ENCODE measurements at places on chromosomes 5 and 9.
A peak's percentile ranks its signal among the peaks of the same experiment; 100 is the strongest.

DNA sequence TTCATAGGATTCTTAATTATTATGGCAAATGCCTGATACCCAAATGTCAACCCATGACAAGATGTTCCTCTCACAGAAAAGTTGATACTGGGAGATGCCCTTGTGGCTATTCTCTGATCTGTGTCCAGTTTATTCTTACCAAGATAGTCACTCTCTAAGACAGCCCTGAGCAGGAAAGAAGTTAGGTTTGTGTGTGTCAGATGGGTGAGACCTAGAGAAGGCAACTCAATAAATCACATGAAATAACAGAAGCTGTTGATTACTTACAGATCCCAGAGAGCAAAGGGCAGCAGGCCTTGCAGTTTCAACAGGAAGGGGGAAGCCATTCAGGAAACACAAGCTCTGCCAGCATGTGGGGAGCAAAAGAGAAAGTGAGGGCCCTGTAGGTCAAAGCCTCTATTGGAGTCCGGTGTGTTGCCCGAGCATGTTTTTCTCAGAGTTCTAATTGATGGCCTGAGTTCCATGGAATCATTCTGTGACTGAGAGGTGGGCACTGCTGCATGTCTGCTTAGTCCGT lies 1193.7 kb upstream of the CDH18 start:
- no peak for DNase-seq

DNA sequence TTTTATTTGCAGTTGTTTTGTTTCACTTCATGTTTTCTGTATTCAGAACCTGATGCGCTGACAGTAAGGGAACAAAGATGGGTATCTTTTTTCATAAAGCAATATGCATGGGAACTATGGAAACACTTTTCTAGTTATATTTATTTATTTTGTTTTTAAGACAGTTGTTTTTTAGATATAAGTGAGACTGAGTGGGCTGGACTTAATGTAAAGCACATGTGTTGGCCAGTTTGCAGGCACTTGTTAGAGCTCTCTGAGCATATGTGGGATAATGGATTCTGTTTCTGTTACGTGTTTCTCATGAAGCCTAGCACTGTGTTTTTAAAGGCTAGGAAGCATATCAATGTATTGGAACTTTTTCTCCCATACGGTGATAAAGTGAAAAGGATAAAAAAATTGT lies 164.1 kb downstream of the PRR16 start:
- DNase-seq, result no peak

GRCh38 chr5:124746916-124747790 lies 714 bp upstream of the ZNF608 start:
- DNase-seq, result peak; percentile 28

DNA sequence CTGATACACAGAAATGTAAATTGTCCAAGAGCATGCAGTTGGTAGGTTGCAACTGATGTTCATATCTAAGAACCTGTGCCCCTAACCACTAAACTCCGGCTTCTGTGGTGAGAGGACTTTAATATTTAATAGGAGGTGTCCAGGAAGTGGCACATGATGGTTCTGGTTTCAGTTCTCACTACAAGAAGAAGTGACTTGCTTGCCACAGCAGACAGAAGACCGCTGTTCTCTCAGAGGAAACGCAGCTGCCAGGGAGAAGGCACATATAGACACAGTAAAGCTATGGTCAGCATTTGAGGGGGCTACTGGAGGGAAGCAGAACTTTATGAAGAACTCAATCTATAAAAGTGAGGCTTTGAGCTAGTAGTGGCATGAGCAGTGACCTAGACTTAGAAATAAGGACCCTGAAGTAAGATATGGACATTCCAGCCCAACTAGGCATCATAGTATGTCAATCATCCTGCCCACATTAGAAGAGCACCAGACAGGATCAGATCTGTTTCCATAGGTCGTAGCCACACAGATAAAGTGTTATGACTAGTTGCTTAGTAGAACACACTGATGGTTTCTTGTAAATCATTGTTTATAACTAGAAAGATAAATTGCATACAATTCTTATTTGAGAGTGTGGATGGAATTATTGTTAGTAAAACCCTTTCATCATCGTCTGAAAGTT lies 36.4 kb upstream of the DAB2 start:
- no peak for DNase-seq

DNA sequence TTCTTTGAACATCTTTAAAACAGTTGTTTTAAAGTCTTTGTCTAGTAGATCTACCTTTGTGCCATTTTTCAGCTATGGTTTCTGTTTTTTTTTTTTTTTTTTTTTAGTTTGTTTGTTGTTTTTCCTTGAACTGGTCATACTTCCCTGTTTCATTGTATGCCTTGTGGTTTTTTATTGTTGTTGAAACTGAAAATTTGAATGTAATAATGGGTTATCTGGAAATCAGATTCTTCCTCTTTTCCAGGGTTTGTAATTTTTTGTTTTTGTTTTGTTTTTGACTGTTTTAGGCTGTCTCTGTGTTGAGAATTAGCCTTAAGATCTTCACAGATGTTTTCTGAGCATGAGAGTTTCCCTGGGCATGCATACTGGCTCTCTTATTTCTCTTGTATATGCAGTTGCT lies 269.6 kb upstream of the DAP start:
- no peak for DNase-seq

DNA sequence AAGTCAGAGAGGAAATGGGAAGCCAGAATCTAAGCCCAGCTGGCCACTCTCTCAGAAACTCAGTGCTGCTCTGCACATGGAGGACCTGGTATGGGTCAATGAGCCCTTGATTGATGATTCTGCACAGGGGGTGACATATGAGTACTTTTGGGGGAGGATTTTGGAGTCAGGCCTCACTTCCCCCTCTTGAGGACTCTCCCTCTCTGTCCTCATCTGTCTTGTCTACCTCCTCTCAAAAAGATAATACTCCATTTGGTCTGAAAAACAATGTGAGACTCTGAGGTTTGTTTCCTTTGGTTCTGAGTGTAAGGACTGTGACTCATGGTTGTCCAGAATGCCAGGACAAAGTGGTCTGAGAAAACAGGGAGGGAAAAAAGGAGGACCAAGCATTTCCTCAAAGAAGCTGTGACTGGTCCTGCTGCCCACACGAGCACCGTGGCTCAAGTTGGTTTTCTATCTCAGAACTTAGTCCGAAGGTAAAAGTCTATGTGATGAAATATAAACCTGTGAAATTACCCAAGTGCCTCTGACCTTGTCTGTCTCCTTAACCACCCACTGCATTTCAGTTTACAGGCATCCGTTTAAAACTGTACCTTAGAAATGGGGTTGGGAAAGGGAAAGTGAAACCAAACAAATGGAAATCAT lies 11.1 kb downstream of the TTC39B start:
- no peak for DNase-seq

- DNase-seq, result no peak
Measured at GRCh38 chr5:14062178-14062577, 81.0 kb upstream of the TRIO start.

- no peak for DNase-seq
Measured at GRCh38 chr5:434443-435146, 8.4 kb upstream of the EXOC3 start.

DNA sequence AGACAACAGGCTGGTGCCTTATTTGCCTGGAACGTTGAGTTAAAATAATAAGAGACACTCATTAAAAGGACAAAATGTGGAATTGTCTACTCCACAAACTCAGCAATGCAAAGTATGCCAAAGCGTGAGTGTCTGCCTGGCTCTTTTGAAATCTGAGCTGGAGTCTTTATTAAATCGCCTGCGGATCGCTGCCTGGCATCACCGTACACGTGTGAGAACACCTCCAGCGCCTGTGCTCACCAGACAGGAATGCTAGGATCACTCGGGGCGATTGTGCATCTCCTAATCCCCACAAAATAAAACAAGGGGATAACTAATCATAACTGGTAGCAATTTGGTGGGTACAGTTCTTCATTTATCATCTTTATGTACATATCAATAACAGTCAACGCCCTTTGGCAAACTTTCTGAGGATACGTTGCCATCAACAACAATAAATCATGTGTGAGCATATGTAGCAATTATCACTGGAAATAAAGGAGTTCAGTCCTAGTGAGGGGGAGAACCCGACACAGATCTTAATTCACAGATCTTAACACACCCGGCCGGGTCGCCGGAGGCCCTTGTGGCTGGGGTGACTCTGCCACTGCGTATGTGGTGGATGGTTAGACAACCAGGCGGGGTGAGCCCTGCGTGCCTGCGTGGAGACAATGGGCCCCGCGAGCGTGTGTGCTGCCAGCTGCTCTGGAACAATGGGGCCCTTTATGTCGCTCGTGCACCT lies 284.9 kb upstream of the IRX1 start:
- no peak for DNase-seq

Measured in esophagus squamous epithelium (tissue), 5 donors.